Activated naive CD8-positive, alpha-beta T cell treated with anti-CD3 and anti-CD28 coated beads, Interleukin-2, amount 50 U/mL, for 24 hours (primary cell): ENCODE measurements at places on chromosomes 2 and 18.

DNA sequence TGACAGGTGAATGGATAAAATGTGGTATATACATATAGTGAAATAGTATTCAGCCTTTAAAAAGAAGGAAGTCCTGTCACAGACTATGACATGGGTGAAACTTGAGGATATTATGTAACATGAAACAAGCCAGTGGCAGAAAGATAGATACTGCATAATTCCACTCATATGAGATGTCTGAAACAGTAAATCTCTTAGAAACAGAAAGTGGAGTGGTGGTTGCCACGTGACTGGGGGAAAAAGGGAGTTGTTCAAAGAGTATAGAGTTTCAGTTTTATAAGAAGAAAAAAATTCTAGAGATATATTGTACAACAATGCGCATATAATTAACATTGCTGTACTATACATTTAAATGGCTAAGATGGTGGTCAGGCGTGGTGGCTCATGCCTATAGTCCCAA is 178.2 kb upstream of the ATP5MC3 start:
- no peak for DNase-seq

DNA sequence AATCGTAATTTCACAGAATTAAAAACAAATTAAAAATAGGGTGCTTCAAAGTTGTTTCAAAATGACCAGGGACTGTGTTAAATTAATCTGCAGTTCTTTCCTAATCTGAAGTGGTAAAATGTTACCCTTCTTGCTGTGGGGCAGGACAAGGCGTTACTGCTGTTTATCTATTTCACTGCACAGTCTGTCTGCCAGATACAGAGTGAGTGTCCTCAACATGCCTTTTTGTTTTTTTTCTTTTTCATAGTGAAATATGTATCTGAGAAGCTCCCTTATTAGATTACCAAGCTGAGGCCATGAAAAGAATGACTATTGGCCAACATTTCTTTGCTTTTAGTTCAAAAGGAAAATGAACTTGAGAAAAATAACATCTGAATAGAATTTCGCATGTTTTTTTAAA is 38.0 kb downstream of the KCTD1 start:
- DNase-seq: no peak

DNA sequence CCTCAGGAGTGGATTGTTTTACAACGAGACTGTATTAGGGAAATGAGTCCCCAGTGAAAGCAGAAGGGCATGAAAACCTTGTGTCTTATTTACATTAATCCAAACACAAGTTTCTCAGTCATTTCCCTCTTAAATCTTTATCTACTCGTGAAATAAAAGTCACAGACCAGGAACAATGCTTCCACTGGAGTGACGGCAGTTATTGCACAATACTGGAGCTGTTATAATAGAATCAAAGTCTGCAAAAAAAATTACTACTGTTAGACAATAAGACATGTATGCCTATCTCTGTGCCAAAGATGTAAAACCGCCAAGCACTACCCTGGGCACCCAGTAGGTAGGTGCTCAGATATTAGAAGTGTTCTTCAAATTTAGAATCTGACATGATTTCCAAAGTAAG is 375.5 kb downstream of the ZNF521 start:
- DNase-seq: no peak

DNA sequence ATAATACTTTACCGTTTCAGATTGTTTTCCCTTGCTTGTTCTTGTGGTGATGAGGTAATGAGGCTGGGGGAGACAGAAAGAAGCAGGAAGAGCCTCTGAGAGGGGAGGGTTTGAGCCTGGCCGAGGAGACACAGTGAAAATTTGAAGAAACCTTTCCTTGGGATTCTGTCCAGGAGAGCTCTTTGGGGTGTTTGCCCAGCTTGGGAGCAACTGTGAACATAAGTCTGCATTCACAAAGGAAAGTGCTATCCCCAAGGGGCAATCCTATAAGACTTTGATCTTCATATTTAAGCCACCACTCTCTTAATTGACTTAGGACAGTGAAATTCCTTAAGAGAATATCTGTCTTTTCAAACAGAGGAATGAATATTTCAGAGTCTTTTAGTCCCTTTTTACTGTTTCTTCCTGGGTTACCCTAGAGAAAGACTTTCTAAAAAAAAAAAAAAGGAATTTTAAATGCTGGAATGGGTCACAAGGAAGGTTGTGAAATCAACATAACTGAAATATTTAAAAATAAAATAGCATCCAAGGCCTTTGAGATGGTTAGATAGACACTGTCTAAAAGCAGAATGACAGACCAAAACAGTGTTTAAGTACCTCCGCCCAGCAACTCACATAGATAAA is 52.5 kb upstream of the STAM2 start:
- no peak for DNase-seq

DNA sequence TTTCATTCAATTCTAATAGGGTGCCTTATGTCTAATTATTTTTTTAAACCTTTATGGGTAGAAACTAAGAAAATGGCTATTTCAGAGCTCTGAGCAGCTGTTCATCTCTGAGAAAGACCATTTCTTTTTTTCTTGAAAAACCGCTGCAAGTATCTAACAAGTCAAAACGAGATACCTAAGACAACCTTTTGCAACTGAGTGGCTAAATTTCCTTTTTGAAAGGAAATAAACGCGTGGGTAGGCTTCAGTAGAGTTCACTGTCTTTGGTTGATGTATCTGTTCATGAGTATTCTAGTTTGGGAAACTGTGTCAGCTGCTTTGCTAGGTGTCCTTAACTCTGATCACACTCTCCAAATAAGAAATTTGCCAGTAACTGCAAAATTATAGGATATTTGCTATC is 104.3 kb upstream of the LINC00305 start:
- no peak for DNase-seq

DNA sequence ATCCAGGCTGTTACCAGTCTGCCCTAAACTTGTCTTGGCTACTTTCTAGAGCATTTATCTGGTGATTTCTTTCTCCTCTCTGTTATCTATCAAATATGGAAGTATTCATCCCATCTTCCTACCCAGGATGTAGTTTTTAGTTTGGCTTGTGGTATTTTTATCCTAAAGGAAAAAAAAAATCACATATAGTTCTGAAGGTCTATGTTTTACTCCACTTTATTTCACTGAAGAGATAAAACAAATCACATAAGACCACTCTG is 62.2 kb downstream of the PXDN start:
- no peak for DNase-seq

DNA sequence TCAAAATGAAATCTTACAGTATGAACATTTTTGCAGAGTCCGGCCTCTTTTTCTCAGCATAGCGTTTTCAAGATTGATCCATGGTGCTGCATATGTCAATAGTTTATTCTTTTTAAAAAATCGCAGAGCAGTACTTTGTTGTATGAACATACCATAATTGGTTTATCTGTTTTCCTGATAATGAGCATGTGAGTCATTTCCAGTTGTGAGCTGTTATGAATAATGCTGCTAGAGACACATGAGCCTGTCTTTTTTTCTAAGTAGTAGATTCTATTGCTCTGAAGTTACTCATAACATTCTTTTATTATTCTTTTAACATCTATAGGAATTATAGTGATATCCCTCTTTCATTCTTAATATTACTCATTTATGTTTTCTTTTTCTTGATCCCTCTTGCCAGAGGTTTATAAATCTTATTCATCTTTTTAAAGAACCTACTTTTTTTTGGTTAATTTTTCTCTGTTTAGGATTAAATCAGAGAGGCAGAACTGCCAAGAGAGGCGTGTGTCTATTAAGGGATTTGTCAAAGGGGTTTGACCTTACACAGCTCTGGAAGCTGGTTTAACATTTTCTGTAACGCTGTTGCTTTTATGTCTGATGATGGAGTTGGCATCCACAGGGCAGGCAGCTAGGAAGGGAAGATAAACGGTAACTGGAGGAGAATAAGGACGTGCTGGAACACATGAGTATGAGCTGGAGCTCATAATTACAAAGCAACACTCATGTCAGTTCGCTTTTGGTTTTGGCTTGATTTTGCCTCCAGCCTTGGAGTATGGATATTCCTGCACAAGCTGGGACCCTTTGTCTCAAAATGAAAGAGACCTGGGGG is 47.4 kb downstream of the MGAT5 start:
- DNase-seq: no peak

GRCh38 chr2:73156539-73157124 is 43.9 kb upstream of the RAB11FIP5 start:
- peak; percentile 62 for DNase-seq

- peak; percentile 13 for DNase-seq
Measured at GRCh38 chr2:59584958-59585357, 968.5 kb downstream of the BCL11A start.

DNA sequence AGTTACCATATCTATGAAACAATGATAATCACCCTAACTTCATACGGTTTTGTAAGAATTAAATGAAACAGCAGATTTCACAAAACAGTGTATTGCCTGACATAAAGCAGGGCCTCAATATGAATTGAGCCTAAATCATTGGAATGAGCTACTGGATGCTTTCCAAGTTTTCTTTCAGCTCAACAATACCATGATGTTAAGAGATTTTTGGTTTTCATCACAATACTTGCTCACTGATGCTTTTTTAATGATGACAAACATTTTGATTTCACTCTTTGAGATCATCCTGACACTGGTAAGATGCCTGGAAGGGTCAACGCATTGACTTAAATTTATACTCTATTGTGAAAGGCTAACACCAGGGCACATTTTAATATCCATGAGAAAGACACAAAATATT is 377.5 kb downstream of the ZNF521 start:
- DNase-seq: no peak

DNA sequence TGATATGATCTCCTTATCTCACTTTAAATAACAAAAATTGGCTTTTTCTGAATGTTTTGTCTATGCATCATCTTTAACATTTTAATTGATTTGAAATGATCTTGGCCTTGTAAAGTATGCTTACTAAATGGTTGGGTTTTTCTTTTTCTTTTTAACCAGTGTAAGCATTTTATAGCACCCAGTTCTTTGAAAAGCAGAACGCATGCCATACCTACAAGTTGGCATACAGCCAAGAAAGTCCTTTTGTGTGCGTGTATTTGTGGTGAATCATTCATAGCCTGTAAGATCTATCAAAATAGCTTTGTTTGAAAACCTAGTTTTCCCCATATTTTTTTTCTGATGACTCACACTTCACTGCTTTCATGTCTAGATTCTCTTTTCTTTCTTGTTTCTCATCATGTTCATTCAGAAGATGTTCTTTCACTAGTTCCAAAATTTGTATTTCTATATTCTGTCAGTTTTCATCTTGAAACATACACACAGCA is 4.1 kb upstream of the VRK2 start:
- no peak for DNase-seq

DNA sequence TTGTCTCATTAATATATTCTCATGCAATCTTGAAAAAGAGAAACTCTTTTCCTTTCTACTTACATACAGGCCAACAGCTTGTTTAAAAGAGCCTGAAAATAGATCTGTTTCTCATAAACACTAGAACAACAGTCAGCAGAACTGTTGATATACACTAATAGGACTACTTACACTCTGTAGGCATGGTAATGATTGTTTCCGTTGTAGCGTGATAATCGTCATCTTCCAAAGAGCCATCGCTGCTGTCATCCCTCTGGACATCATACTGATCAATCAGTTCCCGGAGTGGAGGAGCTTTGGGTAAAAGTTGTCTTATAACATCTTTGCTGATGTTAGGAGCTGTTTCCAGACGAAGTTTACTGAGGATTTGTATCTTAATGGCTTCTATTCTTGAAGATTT is 476 bp downstream of the MSTN start:
- DNase-seq: no peak

- no peak for DNase-seq
Measured at GRCh38 chr18:61888622-61889021, 4.2 kb downstream of the RNF152 start.

DNA sequence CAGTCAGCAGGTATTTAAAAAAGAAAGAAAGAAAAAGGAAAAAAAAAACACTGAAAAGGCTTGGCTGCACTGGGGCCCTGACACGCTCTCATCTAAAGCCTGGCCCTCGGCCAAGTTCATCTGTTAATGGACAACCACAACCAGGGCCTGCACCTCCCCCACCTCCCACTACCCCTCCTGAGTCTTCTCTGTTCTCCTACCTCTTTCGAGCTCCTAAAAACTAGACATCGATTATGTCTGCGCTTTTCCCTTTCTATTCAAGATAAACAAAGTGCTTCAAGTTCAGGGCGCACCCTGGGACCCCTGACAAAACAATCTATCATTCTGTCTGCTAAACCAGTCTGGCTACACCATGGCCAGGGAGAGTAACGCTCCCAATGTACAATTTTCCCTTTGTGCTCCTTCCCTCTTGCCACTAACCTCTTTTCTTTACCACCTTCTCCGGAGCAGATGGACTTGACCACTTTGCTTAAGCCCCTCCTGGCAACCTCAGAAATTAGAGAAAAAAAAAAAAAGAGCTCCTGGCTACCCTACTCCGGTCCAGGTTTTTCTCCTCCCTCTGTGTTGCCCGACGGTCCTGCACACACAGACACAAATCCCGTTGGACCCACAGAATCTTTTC is 22.7 kb downstream of the BCL11A start:
- DNase-seq: no peak

- no peak for DNase-seq
Measured at GRCh38 chr2:30315391-30316063, 84.2 kb downstream of the LBH start.

GRCh38 chr2:13334545-13334944 is 617.8 kb downstream of the TRIB2 start:
- no peak for DNase-seq

DNA sequence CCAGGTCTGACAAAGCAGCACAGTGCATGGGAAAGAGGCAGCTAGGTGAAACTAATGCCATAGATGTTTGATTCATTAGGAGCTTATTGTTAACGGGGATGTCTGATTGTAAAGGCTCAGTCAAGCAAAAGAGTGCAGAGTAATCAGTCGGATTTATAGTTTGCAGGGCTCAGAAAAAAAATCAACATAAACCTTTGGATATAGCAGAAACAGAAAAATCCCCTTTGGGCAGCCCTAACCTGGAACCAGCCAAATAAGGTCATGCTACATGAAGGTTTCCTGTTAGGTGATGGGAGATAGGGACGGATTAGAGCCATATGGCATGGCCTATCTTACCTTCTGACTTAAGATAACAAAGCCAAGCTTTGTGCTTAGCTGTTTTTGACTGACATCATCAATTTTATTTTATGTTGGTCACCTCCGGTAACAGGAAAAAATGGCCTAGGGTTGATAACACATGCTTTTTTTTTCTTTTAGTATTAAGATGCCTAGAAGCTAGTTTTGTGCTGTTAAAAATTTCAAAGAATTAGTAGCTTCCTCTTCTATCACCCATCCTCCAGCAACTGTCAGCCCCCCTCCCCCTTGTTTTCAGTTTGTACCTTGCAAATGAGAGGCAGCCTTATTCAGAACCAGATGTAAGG is 60.7 kb upstream of the ZEB2 start:
- DNase-seq: no peak
